ENCODE measurements at places on chromosomes 12 and 14.

DNA sequence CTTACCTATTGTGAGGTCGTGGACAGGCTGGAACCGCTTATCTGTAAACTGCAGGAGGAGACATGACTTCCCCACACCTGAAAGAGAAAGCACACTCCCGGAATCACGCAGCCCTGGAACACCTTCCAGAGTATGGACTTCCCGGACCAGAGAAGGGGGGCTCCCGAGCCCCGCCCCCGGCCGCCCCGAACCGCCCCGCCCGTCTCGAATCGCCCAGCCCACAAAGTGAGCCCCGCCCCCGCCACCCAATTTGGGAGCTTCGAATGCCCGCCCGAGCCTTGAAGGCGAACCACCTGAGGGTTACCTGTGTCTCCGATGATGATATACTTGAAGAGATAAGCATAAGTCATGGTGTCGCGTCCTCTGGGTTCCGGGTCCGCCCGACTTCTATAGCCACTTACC lies 235 bp downstream of the RAB2B start:
- no peak for DNase-seq

DNA sequence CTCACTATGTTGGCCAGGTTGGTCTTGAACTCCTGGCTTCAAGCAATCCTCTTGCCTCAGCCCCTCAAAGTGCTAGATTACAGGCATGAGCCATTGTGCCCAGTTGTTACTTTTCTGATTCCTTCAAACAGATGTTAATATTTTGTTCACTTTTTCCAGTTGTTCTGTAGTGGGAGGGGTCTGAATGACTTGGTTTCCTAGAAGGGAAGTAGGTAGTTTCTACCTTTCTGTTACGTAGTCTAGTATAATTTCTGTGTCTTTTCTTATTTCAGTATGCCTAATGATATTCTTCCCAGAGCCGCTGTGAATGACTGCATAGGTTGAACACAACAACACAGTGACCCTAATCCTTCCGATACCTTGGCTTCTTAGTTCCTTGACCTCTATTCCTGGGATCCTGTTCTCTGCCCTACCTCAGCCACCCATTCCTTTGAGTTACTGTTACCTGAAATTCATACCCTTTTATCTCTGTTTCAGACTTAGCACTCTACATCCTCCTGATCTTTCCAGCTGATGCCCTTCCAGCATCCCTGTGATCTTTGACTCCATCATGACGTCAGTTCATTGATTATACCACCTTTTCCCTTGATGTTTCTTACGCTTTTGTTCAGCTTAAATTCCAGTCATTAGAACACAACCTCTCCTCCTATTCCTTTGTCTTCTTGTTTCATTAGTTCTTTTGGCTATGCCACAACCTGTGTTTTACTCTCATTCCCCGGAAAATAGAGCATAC lies 33.3 kb downstream of the RCOR1 start:
- no peak for DNase-seq

- no peak for DNase-seq
Observed at GRCh38 chr12:131528144-131528543, 182.7 kb upstream of the SFSWAP start.

DNA sequence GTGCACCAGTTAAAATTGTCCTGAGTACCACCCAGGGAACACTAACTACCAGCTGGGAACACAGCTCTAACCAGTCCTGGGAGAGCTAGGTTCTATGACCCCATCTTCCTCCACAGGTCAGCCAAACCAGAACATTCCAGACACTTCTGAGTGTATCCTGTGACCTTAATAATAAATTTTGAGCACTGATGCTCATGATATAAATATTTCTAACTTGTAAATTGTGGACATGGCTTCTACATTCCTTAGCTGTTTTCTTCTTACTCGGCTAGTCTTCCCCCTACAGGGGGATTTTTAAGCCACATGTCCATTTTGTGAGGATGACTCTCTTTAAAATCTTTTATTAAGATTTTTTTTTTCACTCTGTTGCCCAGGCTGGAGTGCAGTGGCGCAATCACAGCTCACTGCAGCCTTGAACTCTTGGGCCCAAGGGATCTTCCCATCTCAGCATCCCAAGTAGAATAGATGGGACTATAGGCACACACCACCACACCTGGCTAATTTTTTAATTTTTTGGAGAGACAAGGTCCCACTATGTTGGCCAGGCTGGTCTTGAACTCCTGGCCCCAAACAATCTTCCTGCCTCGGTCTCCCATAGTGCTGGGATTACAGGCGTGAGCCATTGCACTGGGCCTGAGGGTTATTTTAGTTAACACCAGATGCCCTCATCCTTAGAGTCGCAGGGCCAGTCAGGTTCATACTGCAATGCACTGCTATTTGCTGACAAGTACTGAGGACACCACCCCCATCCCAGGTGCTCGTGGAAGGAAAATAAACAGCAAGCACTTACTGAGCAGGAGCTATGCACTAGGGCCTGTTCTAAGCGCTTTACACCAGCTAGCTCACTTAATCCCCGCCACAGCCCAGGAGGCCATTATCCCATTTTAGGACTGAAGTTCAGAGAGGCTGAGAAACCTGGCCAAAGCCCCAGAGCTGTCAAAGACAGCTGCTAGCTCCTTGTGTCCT lies 142.6 kb upstream of the NCOR2 start:
- DNase-seq: no peak

- DNase-seq: no peak
Observed at GRCh38 chr12:108630481-108631207, 3.0 kb downstream of the SELPLG start.

DNA sequence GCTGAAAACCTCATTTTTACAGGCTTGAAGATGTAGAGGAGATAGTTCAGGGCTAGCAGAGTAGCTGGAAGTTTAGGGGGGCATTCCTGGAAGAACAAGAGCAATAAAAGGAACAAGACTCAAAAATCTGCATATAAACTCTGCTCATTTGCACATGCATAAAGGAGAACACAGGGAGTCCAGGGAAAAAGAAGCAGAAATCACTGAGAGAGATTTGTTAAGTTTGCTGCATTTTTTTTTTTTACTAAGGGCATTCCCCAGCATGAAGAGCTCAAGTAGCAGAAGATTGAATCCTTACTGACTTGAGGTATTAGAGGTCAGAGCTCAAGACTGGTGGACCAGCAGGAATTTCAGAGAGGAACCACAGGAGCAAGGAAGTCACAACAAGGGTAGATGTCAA lies 28.2 kb upstream of the BCL11B start:
- DNase-seq: no peak

- no peak for DNase-seq
Observed at GRCh38 chr12:24879644-24880043, 69.3 kb downstream of the BCAT1 start.

- no peak for DNase-seq
Observed at GRCh38 chr14:74552623-74553022, 59.1 kb downstream of the ISCA2 start.

DNA sequence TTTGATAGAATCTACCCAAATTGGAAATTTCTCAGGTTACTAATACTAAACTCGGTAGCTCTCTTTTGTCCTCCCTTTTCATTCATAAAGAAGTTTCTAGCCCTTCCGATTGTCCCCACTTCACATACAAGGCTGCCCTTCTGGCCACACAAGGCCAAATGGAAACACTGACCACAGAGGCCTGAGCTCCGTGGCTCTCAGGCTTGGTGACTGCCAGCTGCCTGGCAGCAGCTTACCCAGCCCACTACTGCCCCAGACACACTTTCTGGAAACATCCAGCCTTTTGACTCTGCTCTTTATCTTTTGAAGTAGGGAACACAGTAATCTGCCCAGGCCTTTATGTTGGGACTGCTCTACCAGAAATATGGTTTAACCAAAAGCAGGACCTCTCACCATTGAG lies 167.2 kb downstream of the GCH1 start:
- DNase-seq: no peak

DNA sequence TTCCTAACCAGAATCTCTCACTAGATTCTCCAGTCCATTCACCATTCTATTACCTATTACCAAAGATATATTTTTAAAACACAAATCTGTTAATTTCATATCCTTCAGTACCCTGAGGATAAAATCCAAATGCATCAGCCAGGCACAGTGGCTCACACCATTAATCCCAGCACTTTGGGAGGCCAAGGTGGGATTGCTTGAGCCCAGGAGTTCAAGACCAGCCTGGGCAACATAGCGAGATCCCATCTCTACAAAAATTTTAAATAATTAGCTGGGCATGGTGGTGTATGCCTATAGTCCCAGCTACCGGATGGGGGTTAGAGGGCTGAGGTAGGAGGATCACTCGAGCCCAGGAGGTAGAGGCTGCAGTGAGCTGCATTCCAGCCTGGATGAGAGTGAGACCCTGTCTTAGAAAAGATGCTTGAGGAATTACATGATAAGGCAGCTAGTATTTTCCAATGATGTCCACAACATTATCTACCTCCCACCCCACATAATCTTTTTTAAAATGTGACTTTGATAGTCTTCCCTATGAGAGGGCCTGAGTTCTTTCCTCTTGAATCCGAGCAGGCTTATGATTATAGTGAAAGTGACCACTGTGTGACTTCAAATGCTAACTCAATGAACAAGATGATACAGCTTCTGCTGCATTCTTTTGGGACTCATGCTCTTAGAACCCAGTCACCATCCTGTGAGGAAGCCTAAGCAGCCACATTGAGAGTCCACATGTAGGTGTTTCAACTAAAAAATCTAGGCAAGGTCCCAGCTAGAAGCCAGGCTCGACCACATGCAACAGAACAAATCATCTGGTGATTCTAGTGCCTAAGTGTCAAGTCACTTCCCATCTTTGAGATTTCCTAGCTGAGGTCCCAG lies 18.0 kb downstream of the HECTD1 start:
- no peak for DNase-seq

DNA sequence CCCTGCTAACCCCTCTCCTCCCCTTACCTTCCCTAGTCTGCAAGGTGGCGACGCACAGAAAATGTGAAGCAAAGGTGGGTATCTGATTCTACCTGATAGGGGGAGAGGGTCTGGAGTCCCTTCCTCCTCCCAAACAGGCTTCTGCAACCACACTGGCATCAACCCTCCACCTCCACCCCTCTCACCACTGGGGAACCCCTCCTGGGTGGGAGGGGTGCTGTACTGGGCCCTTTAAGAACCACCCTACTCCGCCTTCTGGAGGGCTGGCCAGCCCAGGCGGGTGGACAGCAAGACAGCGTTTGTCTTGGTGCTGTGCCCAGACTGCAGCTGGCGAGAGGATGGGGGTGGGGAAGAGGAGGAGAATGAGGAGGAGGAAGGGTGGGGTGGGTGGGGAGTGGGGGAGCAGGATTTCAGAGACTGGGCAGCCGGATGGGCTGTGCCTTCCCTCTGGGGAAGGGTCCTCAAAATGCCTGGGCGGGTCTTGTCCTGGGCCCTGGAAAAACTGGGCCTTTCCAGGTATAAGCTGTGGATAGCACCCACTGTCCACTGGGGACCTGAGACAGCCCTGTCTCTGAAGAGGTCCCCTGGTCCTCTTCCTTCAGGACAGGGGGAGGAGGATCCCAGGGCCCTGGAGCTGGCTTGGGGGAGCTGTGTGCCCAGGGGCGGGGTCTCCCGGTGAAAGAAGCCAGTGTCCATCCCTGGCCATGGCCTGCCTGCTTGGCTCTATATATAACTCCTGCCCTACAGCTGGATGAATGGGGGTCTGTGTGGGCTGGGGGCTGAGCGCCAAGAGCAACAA lies 2.8 kb downstream of the TNS2 start:
- no peak for DNase-seq

GRCh38 chr12:54300225-54300731 lies 537 bp downstream of the NFE2 start:
- no peak for DNase-seq

DNA sequence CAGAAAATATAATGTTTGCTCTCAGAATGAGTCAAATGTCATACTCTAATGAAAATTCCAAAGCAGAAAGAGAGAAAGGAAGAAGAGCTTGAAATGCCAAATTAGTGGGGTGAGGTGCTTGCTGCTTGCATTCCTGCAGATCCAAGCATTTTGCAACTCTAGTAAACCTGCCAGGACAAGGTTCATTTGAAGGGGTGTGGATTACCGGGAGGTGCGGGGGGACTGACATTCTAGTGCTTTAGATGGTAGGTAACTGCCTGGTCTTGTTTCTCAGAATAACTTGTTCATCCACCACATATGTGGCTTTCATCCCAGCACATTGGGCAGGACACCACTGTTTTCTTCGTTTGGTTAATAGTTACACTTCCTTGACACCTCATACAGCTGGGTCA lies 144.4 kb downstream of the AKAP6 start:
- DNase-seq: no peak

- no peak for DNase-seq
Observed at GRCh38 chr12:30473274-30473673, 222.4 kb downstream of the IPO8 start.

DNA sequence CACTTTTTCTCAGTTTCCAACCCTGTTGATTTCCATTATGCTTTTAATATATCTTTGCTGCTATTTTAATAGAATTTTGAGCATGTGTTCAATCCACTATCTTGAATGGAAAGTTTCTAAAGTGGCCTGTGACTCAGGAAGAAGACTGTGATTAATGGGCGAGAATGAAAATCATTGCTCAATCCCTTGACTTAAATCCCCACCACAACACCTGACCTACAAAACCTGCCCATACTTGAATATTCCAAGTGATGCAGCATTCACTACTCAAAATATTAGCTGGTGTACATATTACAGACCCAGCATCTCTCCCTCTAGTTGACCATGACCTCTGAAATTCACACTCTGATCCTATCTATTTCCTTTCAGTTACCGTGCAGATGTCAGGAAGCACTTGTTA lies 1.3 kb upstream of the OAS3 start:
- no peak for DNase-seq

- DNase-seq: no peak
Observed at GRCh38 chr12:10718279-10718821, 4.8 kb downstream of the YBX3 start.

GRCh38 chr12:97751704-97752103 lies 289.1 kb downstream of the RMST start:
- no peak for DNase-seq

DNA sequence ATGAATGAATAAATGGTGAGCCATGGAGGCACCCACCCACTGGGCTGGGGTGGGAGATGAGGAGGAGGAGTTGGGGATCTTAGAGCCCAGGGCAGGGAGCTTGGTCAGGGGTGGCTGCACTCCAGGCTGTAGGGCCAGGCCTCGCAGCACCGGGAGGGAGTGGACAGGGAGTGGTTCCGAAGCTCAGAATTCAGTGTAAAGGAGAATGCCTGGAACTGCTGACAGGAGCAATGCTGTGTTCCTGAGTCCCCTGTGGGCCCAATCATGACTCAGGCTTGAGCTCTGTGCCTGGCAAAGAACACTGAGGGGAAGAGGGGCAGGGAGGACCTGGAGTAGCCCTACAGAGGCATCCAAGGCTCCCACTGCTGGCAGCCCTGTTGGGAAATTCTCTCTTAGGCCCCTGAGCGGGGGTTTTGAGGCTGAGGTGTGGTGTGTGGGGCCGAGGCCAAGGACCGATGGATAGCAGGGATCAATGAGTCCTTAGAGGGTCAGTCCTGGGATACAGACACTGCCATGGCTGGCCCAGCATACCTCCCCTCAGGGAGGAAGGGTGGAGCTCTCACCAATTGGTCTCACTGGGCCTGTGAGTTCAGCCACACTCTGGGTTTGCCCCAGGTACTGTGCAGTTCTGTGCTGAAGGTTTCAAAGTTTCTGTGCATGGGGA lies 9.5 kb upstream of the RABGGTA start:
- no peak for DNase-seq

DNA sequence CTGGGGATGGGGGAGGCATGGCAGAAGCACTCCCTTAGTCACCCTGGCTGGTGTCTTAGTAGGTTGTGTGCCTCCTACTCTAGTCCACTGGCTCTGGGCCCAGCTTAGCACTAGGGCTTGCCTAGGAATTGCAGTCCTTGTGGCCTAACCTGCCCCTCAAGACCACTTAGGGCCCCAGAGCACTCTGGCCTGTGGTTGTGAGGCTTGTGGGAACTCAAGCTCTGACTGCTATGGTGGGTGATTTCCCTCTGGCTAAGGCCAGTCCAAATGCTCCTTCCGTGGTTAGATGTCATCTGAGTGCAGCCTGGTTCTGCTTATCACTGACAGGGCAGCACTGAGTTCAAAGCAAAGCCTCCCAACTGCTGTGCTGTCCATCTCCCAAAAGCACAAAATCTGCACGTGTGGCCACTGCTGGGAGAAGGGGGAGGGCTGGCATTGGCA lies 20.2 kb downstream of the FGD4 start:
- no peak for DNase-seq
